Memory B cell (primary cell): ENCODE measurements at places on chromosomes 7 and 10.
A peak's percentile ranks its signal among the peaks of the same experiment; 100 is the strongest.

DNA sequence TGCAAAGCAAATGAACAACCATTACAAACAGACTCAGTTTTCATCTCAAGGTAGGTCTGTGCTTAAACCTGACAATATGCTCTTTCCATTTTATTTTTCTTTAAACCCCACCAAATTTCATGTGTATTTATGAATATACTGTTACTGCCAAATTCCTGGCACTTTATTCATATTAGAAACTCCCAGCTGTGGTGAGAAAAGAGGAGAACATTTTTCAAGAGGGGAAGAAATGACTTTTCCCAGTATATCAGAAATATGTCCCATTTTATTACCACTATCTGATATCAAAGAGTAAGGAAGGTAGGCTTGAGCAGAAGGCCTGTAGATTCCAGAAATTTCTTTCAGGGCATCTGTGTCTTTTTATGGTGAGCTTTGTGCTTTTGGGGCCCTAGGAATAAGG, 189.6 kb downstream of the ADAM12 start:
- no peak for DNase-seq

GRCh38 chr7:121485467-121486243, 89.5 kb upstream of the FAM3C start:
- DNase-seq = no peak

GRCh38 chr7:70325509-70326101, 727.3 kb downstream of the AUTS2 start:
- DNase-seq = no peak

DNA sequence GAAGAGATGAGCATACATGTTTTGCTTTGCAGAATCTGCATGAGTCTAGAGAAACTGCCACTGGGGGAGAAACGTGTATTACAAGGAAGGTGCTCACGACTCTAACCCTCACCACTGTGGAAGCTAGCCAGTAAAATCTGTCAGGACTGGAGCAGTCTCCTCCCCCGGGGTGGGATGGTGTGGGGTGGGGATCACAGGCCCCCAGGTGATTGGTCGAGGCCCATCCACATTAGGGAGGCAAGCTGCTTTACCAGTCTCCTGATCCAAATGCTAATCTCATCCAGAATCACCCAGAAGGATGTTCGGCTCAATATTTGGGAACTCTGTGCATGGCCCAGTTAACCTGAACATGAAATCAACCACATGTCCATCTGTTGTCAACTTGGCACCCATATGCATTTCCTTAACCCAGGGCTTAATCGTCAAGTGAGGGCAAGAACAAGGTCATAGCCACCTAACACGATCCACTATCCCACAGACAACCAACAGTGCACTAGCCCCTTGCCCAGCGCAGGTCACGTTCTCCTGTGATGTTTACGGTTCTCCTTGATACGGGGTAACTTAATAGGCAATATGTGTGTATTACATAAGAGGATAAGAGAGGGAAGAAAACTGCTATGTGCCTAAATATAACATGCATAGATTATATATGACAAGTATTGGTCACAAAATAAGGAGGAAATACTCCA, 40.8 kb downstream of the DNAJB6 start:
- no peak for DNase-seq

GRCh38 chr7:100130608-100131453, 4.1 kb downstream of the MBLAC1 start:
- peak; percentile 82 for DNase-seq

DNA sequence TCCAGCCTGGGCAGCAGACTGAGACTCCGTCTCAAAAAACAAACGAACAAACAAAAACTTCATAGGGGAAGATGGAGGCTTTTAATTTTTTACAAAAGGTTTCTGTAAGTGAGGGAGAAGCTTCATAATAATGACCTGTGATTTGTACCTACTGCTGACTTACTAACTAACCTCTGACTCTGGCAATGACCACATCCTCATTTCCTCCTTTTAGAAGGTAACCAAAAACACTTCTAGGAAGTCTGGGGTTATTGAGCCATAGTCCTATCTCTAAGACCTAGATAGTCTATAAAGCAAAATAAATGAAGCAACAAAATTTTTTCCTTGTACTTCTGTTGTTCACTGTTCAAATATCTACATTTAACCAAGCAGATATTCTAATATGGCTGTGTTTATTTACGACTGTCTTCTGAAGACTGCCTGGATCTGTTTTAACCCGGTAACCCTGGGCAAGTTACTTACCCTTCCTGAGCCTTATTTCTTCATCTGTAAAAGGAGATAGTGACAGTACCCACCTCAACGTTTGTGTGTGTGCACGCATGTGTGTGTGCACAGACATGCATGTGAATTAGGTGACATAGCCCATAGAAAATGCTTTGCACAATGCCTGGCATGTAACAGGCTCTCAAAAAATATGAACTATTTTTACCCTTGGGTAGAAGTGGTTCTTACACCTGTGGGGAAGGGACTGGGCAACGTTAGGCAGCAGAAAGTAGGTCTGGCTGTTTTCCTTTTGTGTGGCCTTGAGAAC, 30.8 kb upstream of the SMNDC1 start:
- DNase-seq = no peak

DNA sequence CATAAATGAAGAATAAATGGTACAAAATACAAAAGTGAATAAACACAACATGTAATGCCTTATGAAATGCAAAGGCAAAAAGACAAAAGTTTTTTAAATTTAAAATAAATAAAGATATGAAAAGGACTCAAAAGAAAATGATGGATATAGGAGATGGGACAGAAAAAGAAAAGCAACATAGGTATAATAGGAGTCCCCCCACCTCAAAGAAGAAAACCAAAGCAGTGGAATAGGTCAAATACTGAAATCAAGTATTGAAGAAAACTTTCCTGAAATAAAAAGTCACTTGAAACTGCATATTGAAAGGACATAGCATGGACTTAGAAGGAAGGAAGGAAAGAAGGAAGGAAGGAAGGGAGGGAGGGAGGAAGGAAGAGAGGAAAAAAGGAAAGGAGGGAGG, 110.0 kb upstream of the FAM204A start:
- DNase-seq = no peak

GRCh38 chr7:119967221-119967620, 305.8 kb upstream of the KCND2 start:
- no peak for DNase-seq

DNA sequence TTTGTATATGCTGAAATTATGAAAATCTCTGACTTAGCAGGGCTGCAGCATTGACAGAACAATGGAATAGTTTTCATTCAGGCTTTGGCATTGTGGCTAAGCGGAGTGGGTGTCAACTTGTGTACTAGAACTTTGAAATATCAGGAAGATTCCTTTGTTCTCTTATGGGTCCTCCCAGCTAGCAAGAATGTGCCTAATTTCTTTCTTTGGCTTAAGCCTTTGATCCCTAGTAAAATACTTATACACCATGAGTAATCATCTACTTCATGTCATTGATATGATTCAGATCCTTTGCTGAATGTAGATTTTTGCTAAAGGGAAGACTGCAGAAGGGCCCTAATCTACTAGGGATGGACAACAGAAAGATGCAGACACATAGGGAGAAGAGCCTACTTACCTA, 6.2 kb downstream of the AVL9 start:
- no peak for DNase-seq

DNA sequence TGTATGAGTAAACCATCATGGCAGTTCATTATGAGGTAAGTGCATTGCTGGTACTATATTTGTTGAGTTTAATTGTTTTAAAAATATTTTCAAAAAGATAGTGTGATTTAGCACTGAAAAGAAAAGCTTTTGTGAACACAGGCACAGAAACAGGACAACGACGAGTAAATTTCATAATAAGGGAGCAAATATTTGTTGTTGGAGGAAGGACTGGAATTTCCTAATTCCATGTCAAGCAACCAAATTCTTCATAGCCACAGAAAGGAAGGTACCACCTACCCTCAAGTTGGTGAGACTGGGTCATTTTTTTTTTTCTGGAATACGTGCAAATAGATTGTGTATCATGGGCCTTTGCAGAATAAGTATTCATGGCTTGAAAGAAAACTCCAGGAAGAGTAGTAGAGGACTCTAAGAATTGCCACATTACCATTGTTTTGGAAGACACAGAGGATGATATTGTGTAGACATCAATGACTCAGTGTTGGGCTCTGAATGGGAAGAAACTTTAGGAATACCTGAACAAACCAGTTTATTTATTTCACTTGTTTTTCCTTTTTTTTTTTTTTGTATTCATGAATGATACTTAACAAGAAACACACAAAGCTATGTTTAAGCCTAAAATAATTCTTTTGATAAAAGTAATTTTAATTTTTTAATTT, 7.8 kb downstream of the UBE2D4 start:
- DNase-seq = no peak

DNA sequence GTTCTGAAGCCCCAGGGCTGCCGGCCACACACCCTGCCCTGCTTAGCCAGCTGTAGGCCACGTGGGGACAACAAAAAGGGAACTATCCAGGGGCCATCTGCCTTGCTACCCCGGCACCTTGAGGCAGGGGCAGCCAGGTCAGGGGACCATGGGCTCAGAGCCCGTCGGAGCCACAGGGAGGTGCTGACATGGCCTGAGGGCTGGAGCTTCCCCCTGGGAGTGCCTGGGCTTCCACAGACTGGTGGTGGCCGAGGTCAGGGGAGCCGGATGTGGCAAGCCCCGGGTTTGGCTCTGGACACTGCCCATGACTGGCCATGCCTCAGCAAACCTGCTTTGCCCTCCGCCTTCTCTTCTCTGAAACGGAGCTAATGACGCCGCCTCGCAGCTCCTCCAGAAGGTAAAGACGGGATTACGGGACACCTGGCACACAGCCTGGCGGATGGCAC, 178.5 kb downstream of the EBF3 start:
- no peak for DNase-seq

DNA sequence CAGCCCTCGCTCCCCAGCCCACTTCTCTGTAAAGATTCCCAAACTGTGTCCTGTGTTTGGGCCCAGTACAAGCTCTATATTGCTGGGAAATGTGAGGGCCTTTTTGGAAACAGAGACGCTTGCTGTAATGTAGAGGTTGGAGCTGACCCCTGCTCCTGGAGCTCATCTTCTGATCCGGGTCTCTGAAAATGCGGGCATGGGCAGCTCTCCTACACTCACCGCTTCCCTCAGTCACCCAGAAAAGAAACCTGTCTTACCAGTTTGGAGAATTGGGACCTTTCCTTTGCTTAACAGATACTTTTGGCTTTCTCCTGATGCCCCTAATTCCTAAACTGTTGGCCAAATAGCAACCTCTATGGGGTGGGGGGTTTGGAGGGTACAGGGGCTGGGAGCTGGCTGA, 18.2 kb downstream of the BAG3 start:
- no peak for DNase-seq

GRCh38 chr10:42983591-42983990, 93.3 kb upstream of the RET start:
- DNase-seq = no peak

GRCh38 chr7:20114468-20114867, 102.7 kb downstream of the MACC1 start:
- peak; percentile 56 for DNase-seq

DNA sequence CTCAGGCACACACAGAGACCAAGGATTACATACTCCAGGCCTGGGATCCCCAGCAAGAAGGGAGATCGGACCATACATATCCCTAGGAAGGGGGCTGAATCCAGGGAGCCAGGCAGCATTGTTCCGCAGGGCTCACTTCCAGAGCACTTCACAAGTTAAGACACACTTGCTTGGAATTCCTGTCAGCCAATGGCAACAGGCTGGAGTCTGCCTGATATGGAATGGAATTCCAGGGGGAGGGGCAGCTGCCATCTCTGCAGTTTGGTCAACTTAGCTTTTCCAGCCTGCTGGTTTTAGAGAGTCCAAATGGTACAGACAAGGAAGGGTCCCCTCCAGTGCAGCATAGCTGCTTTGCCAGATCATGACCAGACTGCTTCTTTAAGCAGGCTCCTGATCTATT, 290.0 kb upstream of the GLI3 start:
- DNase-seq = no peak

- no peak for DNase-seq
Observed at GRCh38 chr7:1119201-1119600, 31.3 kb downstream of the GPER1 start.

- no peak for DNase-seq
Observed at GRCh38 chr7:20275637-20276036, 55.1 kb upstream of the ITGB8 start.

GRCh38 chr10:119104654-119105015, 722 bp downstream of the DENND10 start:
- DNase-seq = no peak

- no peak for DNase-seq
Observed at GRCh38 chr7:105480931-105481330, 41.1 kb downstream of the PUS7 start.

DNA sequence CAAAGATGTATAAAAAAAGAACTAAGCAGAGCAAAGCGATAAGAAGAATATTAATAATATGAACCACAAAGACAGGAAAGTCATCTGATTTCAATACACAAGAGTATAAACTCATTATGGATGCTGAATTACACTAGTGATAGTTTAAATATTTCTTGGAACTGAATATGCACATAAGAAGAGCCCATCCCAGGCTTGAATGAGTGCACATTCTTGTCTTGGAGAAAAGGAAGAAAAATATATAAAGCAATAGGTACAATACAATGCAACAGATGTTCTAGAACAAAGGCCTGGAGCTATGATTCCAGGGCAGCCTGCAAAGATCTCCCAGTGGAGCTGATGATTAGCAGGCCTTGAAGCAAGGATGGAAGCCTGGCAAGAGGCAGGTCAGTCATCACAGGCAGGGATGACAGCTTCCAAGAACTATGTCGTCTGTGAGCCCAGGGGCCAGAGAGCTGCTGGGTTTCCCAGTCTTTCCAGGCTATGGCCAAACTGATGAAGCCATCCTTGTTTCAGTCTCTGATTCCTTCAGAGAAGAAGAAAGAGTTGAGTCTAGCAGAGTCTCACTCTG, 277.6 kb downstream of the KCNMA1 start:
- DNase-seq = no peak

GRCh38 chr7:146176860-146177259, 60.3 kb downstream of the CNTNAP2 start:
- DNase-seq = no peak

- peak; percentile 30 for DNase-seq
Observed at GRCh38 chr7:64625114-64626082, 40.5 kb upstream of the ZNF107 start.

DNA sequence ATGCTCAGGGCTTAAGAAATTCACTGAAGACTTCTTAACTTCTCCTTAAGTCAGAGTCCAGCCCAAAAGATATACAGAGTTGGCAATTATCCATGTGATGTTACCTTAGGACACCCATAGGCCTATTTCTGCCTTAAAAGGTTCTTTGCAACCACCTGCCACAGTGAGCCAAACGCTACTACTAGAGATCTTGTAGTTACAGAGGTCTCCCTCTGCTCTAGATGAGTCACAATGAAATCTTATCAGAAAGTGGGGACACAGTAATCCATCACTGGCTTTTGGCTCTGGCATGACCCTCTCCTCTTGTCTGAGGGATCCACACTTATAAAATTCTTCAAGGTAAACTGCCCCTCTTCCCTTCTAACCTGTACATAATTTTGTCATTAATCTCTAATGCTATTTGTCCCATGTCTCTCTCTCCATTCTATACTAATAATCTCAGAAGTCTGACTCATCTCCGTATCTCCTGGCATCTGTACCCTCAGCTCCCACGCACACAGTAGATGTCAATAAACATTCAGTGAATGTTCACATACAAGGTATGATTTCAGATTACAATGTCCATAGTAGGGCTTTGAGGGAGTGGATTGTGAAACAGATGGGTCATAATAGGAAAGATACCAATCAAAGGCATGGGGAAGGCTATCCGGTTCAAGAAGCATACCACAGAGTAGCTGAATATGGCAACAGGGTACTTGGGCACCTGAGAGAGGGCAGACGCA, 112.1 kb downstream of the SGMS1 start:
- DNase-seq = no peak

- DNase-seq = no peak
Observed at GRCh38 chr7:42046483-42046882, 190.5 kb downstream of the GLI3 start.
